Heart left ventricle (tissue), 16 donors: ENCODE measurements at places on chromosomes 6 and 20. TPM values are rescaled to one million over a fixed set of nuclear protein-coding genes. Genes with fewer than 3 reads are reported as not detected.
A peak's percentile ranks its signal among the peaks of the same experiment; 100 is the strongest.

DNA sequence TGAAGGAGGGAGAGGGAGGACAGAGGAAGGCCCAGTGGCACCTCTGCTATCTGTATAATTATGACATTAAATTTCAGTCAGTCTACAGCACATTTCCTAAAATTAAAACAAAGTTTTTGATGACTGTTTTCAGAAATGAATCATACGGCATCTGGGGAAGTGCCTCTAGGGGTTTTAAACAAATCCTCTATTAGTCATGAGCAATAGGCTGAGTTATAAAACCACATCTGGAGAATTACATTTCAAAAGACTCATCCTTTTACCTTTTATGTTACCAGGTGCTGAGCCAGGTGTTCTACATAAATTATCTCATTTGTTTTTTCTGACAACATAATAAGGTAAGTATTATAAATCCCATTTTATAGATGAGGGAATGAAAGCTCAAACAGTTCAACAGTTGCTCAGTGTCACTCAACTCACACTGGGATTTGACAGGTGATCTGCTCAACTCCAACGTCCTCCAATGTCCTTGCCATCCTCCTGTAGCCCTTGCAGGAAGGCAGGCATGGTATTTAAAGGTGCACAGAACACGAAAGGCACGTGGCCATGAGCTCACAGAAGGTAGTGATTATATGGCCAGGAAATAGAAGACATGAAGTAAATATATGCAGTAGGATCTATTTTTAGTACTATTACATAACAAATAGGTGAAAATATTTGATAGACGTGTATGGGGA is 184.2 kb upstream of the MAN1A1 start:
- H3K27me3 ChIP-seq, result no peaks in the 10 kb centered on the region
- no peak overlapping the region for H3K27ac ChIP-seq
- no peak for DNase-seq
- no peaks in the 10 kb centered on the region for H3K4me1 ChIP-seq

DNA sequence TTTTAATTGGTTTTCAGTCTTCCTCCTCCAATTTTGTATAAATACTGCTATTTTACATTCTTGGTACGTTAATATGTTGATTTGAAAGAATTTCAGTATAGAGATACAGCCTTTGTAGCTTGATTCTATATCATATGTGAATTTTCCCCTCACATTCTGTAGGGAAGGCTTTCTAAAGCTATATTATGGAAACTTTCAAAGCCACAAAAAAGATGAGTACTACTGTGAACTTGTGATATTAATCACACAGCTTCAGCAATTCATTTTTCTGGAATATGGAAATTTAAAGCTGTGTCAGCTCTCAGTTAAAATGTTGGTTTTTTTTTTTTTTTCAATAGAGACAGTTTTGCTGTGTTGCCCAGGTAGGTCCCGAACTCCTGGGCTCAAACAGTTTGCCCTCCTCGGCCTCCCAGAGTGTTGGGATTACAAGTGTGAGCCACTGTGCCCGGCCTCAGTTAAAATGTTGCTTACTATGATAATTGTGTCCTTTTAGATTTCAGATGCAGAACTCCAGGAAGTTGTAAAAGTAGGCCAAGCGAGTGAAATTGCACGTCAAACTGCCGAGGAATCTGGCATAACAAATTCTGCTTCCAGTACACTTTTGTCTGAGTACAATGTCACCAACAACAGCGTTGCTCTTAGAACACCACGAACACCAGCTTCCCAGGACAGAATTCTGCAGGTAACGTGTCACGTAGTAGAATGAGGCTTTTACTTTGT is 20.6 kb downstream of the CDC5L start:
- no peaks in the 10 kb centered on the region for H3K27me3 ChIP-seq
- DNase-seq, result no peak
- peaks cover 28% of the 10 kb centered on the region for H3K36me3 ChIP-seq
- no peak overlapping the region for H3K27ac ChIP-seq

DNA sequence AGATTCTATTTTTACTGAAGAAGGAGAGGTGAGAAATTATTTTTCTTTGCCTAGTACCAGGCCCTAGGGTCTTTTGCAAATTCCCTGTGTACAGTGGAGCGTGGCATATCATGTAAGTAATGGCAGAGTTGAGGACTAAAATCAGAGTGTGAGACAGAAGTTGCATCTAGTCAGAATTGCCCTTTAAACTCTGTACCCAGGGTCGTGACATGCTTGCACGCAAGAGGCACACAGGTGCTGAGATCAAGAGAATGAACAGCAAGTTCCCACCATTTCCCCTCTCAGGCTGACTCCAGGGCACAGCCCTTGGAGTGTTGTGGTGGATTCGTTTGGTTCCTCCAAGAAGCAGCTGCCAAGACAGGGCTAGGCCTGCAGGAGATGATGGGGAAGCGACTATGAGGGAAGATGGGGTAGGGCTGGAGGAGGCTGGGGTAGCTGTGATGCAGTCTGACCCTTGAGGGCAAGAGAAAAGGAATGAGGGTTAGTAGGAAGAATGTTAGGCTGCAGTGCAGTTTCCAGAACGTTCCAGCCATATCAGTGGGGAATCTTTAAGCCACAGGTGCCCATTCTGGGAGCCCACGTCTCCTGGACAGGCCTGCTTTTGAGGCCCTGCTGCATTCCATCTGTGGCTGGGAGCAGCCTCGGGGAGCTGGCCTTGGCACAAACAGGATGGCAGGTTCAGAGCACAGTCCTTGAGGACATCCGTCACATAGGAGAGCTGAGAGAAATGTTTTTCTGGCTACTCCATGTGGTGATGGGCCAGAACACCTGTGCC is 6.9 kb downstream of the NELFCD start:
- H3K27me3 ChIP-seq, result no peaks in the 10 kb centered on the region
- peaks cover 68% of the 10 kb centered on the region for H3K36me3 ChIP-seq
- H3K27ac ChIP-seq, result no peak overlapping the region

DNA sequence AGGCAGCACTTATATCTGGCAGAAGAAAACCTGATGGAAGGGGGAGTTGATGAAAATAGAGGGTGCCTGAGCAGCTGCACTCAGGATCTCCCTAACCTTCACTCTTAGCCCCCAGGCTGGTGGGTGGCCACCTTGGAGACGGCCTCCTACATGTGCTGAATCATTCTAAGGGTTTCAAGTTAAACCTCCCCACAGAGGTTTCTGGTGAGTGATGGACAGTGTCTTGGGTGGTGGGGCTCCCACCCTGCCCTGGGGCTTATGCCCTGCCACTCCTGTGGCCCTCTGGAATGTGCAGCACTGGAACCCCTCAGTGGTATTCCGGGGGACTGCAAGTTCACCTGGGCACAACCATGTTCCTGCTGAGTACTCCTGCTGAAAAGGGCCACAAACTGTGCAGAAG is 357.2 kb downstream of the CD83 start:
- no peaks in the 10 kb centered on the region for H3K36me3 ChIP-seq
- H3K4me1 ChIP-seq, result peaks cover 19% of the 10 kb centered on the region
- H3K27me3 ChIP-seq, result no peaks in the 10 kb centered on the region
- no peak for DNase-seq
- no peak overlapping the region for H3K4me3 ChIP-seq

DNA sequence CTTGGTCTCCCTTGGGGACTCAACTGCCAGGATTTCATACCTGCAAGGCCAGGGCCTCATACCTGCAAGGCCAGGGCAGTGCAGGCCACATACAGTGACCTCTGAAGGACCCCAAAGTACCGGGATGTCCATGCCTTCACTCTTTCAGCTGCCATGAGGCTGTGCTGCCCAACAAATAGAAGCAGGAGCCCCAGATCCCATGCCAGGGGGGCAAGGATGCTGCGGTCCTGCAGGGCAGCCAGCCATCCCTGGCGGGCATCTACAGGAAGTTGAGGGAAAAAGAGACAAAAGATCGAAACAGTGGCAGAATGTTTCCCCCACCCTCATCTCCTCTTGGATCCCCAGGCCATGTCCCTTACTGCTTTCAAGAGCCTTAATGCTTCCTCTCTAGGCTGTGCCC is 799 bp downstream of the NRM start:
- no peaks in the 10 kb centered on the region for H3K27me3 ChIP-seq
- no peak for DNase-seq
- H3K27ac ChIP-seq, result peak overlapping the region; percentile 92
- peaks cover 51% of the 10 kb centered on the region for H3K4me1 ChIP-seq

DNA sequence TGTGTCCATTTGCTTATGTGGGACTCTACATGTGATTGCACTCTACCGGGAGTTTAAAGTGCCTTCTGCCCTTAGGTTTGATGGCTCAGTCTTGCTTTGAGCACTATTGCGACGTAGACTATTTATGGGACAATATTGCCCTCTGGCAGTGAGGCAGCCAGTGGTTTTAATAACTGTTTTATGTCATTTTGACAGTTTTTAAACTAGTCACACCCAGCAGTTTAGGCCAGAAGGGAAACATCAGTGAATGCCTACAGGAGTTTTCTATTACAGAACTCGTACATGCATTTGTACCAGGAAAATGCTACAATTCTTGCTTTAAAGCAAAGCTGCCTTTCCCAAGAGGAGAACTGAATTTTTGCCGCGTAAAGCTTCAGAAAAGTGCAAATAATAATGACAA is 813.7 kb downstream of the KIF16B start:
- no peaks in the 10 kb centered on the region for H3K27me3 ChIP-seq
- no peaks in the 10 kb centered on the region for H3K36me3 ChIP-seq
- H3K4me1 ChIP-seq, result no peaks in the 10 kb centered on the region
- DNase-seq, result no peak

- peaks cover 5% of the 10 kb centered on the region for H3K36me3 ChIP-seq
- no peak for DNase-seq
- peak overlapping the region; percentile 98 for H3K27ac ChIP-seq
- H3K4me1 ChIP-seq, result peaks cover 14% of the 10 kb centered on the region
These were observed 920 bp upstream of the WTAP start for GRCh38 chr6:159726255-159726917.

DNA sequence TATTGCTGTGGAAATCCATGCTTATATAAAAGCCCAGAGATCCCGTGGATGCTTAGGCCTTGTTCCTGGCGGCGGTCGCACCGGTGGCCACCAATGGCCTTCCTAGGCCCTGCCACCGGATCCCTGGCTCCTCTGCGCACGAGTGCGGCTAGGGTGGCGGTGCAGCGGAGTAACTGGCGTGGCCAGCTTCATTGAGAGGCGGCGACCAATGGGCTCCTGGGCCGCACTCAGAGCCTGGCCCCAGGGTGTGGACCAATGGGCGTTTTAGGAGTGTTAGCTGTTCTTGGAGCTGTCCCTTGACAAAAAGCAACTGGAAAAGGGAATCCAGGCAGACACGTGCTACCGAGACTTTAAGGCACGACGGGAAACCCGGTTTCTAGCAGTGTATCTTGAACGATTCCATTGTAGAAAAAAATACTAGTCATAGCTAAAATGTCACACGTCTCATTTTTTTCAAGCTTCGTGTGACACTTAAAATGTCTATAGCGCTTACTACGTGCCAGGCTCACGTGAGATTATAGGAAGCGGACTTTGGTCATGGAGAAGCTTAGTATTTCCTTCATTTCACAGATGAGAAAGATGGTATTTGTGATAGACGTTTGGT is 1.7 kb downstream of the AMD1 start:
- H3K36me3 ChIP-seq, result no peaks in the 10 kb centered on the region
- peak overlapping the region; percentile 74 for H3K4me3 ChIP-seq
- peak; percentile 87 for DNase-seq
- peak overlapping the region; percentile 92 for H3K27ac ChIP-seq
- peaks cover 46% of the 10 kb centered on the region for H3K4me1 ChIP-seq

DNA sequence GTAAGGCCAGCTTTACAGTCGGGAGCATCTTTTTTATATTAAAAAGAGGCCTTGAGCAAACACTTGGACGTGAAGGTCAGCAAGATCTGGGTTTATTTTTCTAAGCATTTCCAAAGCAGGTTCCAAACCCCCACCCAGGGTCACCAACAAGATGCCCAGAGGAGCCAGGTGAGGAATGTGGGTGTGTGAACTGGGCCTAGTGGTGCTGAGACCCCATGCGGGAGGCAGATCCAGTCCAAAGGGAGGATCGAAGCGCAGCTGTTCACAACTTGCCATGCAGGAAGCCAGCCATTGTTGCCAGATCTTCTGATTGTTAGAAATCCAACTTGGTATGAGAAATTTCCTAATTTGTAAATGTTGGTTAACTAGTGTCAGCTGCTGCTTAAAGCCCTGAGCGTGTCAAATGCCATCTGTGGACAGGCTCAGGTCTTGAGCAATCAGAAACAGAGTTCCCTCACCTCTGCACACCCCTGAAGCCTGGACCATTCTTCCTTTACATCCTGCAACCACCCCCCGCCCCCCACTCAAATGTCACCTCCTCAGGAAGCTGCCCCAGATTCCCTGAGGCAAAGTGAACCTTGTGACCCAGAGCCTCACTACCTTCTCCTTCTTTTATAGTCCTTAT is 46.5 kb downstream of the NFATC2 start:
- no peak overlapping the region for H3K27ac ChIP-seq
- H3K36me3 ChIP-seq, result no peaks in the 10 kb centered on the region
- H3K4me1 ChIP-seq, result peaks cover 35% of the 10 kb centered on the region
- no peak overlapping the region for H3K4me3 ChIP-seq
- H3K27me3 ChIP-seq, result no peaks in the 10 kb centered on the region

- no peak for DNase-seq
- H3K27me3 ChIP-seq, result no peaks in the 10 kb centered on the region
- no peaks in the 10 kb centered on the region for H3K36me3 ChIP-seq
- no peak overlapping the region for H3K4me3 ChIP-seq
These were observed 35.1 kb downstream of the NOX3 start for GRCh38 chr6:155420492-155420891.

GRCh38 chr6:26570027-26570809 is 26.5 kb upstream of the ABT1 start:
- H3K27me3 ChIP-seq, result no peaks in the 10 kb centered on the region
- DNase-seq, result no peak
- H3K4me3 ChIP-seq, result no peak overlapping the region
- H3K27ac ChIP-seq, result no peak overlapping the region

DNA sequence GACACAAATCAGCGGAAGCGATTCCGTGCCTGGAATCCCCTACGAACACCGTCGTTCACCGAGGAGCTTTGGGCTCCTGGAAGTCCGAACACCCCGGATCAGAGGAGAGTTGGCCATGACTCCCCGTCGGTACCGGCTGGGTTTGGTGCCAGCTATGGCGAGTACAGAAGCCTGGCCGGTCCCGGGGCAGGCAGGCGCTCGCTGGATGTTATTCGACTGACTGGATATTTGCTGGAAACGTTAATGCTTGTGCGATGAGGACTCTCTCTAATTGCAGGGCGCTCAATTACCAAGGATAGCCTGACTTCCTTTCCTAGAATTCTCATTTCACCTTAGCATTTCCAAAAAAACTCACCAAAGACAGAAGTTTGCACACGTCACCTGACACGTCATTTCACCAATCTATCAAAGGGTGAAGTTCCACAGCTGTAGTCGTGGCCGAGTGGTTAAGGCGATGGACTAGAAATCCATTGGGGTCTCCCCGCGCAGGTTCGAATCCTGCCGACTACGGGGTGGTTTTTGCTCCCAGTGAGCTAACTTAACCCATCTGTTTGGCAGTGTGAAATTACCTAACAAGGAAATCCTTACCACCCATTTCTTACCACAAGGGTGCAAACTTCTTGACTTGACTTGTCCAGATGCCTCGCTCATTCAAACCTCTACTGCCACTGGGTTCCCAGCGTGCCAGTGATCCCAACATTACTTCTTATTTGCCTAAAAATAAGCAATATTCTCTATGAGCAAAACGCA is 22.7 kb upstream of the ZNF184 start:
- H3K27me3 ChIP-seq, result no peaks in the 10 kb centered on the region
- no peaks in the 10 kb centered on the region for H3K36me3 ChIP-seq
- no peaks in the 10 kb centered on the region for H3K4me1 ChIP-seq

Gene ISM1
- total RNA-seq, result 1.2 TPM

Gene ELOVL4
- total RNA-seq, result 0.16 TPM

Gene NRSN1
- not detected for total RNA-seq

Gene PRDM1
- total RNA-seq, result 1.7 TPM

Gene TRIM10
- not detected for total RNA-seq

Gene MED20
- total RNA-seq, result 13.5 TPM
